ENCODE measurements at places on chromosomes 7 and 10.

DNA sequence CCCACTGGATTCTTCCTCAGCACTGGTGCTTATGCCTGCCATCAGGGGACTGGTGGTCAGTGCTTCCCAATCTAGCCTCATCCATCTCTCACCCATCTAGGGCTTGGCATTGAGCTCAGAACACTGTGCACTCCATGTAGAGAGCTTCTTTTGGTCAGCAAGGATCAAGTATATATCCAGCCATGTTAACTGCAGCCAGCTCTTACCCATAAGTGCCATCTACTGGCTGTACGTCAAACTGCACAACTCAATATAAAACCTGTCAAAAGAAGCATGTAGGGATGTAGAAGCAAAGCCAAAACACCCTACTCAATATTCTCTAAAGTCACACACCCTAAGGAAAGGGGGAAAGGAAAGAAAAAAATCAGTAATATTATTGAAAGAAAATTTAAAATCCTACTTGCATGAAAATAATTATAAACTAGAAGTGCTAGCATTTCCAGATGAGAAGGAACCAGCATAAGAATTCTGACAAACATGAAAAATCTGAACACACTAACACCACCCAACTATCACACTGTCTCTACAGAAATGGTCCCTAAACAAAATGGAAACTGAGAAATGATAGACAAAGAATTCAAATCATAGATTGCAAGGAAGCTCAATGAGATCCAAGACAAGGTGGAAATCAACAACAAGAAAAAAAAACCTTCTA, 531.1 kb upstream of the STEAP1 start:
- no peak for DNase-seq

DNA sequence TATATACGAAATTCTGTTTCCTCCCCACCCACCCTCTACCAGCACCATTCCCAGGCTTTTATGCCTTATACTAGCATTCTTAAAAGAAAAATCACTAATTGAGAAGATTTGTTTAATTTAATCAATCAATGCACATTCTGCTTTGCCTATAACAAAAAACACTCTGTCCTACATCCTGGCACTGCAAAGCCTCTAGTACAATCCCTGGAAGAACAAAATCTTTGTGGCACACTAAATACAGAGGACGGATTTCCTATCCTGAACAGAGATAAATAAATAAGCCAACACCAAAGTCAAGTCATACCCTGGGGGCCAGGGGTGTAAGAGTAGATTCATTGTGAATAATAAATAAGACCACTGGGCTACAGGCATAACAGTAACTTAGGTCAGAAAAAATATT, 34.3 kb downstream of the USP54 start:
- DNase-seq = no peak

GRCh38 chr7:1899196-1899595, 229.1 kb downstream of the ELFN1 start:
- DNase-seq = no peak

DNA sequence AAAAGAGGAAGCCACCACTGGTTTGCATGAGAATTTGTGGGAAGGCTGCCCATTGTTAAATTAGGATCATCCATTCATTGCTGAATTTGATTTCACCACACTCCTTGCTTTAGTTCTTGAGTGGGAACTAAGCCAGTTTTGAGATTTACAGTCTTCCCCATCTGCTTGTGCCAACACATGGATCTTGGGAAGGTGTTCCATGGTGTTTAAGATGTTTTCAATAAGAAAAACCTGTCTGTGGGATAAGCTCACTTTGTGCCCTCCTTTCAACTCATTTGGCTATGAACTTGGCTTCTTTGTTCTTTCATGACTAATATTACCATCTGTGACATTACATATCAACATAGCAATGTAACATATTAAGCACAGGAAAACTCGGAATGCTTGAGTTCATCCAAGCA, 73.2 kb downstream of the INHBA start:
- no peak for DNase-seq

- DNase-seq = no peak
These were observed 39.7 kb downstream of the CDC14C start for GRCh38 chr7:48964074-48964473.

DNA sequence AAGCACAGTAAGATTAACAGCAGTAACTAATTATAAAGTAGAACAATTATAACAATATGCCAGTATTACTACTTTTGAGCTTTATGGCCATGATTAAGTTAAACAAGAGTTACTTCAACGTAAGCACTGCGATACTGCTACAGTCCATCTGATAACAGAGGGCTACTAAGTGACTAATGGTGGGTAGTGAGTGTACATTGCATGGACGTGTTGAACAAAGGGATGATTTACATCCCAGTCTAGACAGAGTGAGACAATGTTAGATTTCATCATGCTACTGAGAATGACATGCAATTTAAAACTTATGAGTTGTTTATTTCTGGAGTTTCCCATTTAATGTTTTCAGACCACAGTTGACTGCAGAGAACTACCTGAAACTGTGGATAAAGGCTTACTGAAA, 45.6 kb downstream of the TPST1 start:
- no peak for DNase-seq

- no peak for DNase-seq
These were observed 2.8 kb downstream of the AGAP3 start for GRCh38 chr7:151088856-151089699.

DNA sequence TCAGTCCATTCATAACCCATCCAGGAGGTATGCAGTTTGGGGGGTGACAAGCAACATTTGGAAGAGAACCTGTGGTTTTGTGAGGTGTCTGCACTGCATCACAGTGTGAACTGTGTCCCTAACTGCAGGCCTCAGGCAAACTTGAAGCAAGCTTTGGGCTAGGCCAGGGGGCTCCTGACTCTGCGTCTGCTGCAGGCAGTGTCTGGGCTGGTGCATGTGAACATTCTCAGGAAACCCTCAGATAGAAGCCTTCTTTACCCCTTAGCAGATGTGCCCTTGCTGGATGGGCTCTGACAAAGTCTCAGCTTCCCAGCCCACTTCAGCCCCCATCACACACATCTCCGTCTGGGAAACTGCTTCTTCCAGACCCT, 61.0 kb downstream of the VIPR2 start:
- no peak for DNase-seq

DNA sequence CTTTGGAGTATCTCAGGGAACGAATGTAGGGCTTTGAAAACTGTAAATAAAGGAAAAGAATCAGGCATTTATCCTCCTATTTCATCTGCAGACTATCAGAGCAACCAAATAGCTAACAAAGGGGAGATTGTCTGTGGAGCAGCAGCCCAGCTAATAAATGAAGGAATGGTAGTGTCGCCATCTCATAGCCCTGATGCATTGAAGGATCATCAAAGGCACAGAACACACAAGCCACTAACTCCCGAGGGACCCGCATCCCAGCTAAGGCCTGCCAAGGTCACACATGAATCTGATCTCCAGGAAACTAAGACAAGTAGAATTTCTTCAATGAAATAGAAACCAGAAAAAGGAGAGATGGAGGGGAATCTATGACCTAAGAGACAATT, 38.2 kb downstream of the CALML5 start:
- DNase-seq = no peak

- no peak for DNase-seq
These were observed 155.4 kb downstream of the POU6F2 start for GRCh38 chr7:39133088-39133487.

- no peak for DNase-seq
These were observed 46.8 kb downstream of the HIPK2 start for GRCh38 chr7:139730746-139731612.

DNA sequence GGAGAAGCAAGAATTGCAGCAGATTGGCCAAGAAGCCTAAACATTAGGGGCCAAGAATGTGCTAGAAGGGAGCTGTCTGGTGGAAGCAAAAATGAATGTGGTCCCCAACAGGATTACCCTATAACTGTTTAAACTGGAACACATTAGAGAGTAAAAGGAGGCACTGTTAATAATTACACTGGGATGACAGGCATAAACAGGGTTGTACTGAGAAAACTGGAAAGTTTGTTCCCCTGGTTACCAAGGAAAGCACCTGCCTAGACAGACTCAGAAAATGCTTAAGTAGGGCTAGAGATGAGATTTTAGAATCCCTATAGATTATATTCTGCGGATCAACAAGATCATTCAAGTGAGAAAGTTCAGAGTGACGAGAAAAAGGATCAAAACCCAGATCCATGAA, 100.8 kb downstream of the CTTNBP2 start:
- no peak for DNase-seq

- DNase-seq = no peak
These were observed 77.1 kb downstream of the ELFN1 start for GRCh38 chr7:1747004-1747801.

- DNase-seq = no peak
These were observed 73.0 kb upstream of the LRRC4 start for GRCh38 chr7:128104108-128104742.

DNA sequence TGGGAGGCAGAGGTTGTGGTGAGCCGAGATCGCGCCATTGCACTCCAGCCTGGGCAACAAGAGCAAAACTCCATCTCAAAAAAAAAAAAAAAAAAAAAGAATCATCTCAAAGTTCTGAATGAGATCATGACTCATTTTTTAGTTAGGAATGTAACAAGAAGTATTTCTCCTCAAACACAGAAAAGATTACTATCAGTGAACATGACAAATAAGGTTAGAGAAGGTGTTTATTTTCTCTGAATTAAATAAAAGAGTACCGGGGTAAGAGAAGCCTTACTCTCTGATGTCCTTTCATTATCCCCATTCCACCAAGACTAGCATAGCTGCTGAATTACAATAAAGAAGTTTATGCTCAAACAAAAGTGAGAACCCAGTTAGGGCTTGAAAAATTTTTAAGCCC, 50.1 kb downstream of the IPMK start:
- no peak for DNase-seq

DNA sequence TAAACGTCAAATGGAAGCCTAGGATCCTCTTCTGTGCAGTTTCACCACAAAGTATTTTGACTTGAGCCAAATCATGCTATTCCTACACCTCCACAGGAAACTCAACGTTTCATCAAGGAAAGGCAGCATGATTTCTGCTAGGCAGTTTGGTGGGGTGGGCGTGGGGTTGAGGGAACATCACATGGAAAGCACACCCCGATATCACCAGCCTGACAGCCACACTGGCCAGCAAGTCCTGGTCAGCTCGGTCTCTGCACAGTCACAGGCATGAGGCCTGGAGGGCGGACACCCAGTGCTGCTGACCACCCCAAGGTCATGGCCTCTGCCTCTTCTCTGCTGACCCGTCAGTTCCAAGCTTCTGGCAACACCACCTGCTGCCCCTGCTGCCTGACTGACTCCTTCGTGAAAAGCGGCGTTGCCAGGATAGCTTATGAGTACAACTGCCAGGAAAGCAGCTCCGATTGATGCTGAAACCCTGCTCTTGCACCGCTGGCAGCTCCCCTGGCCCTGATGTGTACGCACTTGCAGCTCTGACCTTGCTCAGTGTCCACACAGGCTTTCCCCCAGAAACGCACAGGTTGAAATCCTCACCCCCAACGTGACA, 171.5 kb downstream of the DIP2C start:
- no peak for DNase-seq

GRCh38 chr10:14971867-14972448, 12.8 kb downstream of the MEIG1 start:
- no peak for DNase-seq

DNA sequence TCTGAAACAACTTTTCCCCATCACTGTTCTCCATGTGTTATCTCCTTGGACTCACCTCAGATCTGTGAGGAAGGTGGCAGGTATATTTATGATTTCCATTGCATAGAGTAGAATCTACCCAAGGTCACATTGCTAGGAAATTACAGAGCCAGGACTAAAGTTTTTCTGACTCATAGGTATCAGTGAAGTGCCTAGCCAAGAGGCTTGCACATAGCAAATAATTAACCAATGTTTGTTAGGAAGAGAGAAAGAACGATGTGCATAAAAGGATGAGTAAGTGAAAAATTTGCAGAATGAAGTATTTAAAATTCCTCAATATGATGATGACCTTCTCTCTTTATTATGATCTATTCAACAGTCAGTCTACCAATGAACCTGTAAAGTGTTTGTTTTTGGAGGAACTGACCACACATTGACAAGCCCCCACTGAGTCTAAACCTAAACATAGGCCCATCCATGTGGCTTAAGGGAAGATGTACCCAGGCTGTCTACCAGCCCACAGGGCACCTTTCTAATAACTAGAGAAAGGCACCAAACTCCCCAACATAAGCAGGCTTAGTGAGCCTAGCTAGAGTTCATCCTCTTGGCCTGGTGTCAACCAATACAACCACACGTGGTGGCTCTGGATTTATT, 252.9 kb upstream of the ZMIZ1 start:
- no peak for DNase-seq

- DNase-seq = no peak
These were observed 14.7 kb downstream of the BTBD16 start for GRCh38 chr10:122285506-122286444.

- DNase-seq = no peak
These were observed 43.4 kb downstream of the SORBS1 start for GRCh38 chr10:95517536-95518454.

- DNase-seq = no peak
These were observed 348.4 kb upstream of the MTPN start for GRCh38 chr7:136325578-136325977.

DNA sequence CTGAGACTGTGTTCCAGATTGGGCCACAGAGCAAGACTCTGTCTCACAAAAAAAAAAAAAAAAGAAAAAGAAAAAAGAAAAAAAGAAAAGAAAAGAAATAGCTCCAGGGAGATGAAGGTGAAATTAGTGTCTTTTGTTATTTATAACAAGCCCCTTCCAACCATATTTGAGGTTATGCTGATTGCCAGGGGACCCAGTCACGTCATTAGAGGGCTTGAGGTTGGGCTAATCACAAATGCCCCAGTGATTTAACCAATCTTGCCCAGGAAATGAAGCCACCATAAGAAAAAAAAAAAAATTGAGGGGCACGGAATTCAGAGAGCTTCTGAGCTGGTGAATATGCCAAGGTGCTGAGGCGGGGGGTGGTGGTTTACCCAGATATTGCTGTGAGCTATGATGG, 11.3 kb upstream of the RNF216 start:
- no peak for DNase-seq

DNA sequence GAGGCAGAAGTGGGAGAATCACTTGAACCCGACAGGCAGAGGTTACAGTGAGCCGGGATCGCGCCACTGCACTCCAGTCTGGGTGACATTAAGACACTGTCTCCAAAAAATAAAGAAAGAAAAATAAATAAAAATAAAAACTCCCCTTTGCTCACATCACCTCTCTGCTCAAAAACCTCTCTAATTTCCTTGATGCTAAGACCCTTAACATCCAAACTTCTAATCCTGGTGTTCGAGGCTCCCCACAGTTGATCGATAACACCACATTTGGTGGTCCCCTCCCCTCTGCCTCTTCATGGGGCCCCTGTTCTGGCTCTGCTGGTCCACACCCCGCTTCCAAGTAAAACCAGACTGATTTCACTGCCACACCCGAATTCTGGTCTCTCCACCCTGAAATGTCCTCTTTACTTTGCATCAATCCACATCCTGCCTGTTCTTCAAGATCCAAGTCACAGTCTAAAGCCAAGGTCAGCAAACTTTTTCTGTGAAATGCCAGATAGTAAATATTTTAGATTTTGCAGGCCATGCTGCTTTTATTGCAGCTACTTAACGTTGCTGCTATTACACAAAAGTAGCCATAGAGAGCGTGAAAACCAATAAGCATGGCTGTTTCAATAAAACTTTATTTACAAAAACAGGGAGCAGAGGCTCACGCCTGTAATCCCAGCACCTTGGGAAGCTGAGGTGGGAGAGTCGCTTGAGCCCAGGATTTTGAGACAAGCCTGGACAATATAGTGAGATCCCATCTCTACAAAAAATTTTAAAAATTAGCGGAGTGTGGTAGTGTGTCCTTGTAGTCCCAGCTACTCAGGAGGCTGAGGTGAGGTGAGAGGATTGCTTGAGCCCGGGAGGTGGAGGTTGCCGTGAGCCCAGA, 11.8 kb downstream of the MOSPD3 start:
- DNase-seq = no peak
